ENCODE measurements at places on chromosomes 12 and 14.

DNA sequence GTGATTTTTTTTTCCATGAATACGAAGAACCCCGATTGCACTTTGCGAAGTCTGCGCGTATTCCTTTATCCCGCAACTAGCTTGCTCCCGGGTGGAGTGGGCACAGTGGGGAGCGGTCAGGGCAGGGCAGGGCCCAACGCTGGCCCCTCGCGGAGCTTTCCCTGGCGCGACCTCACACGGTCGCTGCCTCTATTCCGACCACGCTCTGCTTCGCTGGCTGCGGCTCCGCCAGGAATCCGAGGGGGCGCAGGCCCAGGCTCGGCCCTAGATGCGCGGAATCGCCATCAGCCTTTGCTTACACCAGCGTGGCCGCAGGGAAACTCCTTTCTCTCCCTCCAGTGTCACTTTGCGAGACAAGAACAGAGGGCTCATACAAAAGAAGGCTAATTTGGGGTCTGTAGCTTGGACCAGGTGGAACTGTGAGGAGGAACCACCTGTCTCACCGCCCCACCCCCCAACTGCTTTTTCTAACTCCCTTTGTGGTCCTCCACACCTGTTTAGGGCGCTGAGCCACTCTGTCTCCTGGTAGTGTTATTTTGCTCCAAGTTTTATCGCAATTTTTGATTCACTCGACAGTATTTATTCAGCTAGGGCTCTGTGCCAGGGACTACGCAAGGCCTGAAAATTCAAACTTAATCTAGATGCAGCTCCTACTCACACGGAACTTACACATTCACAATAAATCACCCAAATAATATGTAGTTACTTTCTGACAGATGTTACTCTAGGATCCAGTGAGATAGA is 3.1 kb upstream of the NKX2-1 start:
- DNase-seq: no peak

GRCh38 chr12:67758119-67758518 is 109.6 kb downstream of the DYRK2 start:
- DNase-seq: peak; percentile 12

GRCh38 chr12:111359231-111359913 is 9.5 kb downstream of the PHETA1 start:
- no peak for DNase-seq

- peak; percentile 68 for DNase-seq
Observed at GRCh38 chr12:59383079-59383822, 212.6 kb upstream of the SLC16A7 start.

DNA sequence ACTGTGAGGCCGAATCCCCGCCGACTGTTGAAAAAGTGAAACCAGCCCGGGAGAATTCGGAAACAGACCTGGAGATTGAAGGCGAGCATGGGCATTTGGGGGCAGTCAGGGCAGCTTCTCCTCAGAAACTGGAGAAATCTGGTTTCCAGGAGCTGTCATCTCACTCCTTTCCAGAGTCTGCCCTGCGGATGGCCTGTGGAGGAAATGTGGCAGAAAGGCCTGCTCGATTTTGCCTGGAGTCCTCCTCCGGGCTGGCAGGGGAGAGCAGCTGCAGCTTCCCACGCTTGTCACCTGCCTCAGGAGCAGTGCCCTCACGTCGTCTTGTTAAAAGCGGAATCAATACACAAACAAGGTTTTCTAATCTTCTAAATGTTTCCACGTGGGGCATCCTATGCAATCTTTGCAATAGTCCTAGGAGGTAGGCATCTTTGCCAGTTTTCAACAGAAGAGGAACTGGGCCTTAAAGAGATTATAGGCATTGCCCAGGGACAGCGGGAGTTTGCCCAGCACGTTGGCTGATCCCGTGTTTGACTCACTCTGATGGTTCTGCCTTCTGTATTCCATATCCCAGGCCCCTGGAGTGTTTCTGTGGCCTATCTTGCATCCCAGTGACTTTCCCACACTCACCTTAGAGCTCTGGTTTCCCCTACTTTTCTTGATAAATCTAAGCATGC is 2.3 kb downstream of the LRRC74A start:
- no peak for DNase-seq

DNA sequence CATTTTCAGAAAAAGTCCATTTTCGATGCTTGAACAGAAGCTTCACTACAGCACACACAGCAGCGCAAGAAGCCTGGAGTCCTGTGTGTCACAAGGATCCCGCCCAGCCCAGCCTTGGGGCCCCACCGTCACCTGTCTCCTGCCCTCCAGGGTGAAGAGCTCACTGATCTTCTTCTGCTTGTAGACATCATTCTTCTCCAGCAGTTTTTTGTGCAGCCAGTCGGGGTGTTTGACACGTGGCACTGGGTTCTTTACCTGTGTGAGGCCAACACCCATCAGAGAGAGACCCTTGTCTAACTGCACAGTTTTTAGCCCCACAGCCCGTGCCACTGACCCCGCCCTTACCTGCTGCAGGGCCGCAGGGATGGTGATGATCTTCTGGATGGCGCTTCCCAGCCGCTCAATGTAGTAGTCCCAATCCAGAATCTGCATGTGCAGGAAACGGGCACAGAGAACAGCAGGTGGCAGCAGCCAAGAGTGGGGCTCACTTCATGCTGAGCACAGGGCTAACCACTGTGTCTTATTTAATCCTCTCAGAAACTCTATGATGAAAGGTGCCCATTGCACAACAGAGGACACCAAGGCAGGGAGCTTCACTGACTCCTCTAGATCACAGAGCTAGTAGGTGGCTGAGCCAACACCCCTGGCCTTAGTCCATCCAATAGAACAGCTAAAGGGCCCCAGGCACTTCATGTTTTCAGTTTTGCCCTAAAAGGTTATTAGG is 30.0 kb downstream of the POLE start:
- no peak for DNase-seq

- DNase-seq: no peak
Observed at GRCh38 chr12:6925540-6926279, 2.0 kb upstream of the ATN1 start.

- DNase-seq: no peak
Observed at GRCh38 chr12:53414756-53415417, 8.8 kb upstream of the AMHR2 start.

DNA sequence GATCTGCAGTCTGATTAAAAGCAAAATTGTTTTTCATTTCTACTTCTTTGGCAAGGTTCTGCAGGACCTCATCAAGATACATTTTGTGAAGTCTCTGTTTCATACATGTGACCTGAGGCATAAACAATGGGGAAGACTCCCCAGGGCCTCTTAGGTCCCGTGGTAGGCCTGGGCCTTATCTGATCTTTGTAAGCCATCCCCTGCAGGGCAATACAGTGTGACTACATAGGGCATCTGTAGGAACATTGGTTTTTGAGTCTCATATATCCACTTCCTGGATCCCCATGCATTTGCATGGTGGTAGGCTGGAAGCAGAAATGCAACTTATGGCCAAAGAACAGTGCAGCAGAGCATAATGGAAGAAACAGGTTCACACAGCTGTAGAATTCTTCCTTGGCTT is 6.0 kb downstream of the FAR2 start:
- no peak for DNase-seq

GRCh38 chr12:41485203-41485602 is 297.1 kb downstream of the PDZRN4 start:
- DNase-seq: no peak

DNA sequence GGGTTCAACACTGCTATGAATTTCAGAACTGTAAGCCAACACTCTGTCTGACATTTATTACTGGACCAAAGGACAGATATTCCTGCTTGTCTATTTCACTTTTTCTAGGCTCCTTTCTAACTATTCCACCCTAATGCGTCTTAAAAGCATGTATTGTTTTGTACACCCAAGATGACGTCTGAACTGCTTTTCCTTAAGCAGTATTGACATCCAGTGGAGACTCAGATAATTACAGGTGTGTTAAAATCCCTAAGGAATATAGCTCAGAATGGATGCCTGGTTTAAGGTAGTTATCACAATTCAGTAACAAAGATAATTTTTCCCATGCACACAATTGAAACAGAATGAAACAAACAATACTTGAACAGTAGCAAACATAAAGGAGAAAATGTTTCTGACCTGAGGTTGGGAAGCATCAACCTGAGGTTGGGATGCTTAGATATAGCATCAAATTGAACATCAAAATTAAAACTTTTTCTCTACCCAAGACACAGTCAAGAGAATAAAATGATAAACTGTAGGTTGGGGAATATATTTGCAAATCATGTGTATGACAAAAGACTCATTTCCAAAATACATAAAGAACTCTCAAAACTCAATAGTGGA is 93.7 kb upstream of the PTPRR start:
- peak; percentile 12 for DNase-seq

DNA sequence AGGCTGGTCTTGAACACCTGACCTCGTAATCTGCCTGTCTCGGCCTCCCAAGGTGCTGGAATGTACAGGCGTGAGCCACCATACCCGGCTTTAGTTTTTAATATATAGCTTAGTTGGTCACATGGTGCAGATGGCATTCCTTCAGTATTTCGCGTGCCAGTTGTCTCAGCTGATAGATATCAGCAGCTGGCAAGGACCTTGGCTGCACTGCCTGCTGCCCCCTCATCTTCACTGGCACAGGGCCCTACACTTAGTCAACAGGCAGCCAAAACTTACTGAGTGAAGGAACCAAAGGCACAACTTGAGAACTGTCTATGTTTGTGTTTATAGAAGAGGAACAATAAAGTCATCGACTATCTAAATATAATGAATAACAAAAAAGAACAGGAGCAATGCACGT is 31.0 kb downstream of the EID3 start:
- peak; percentile 18 for DNase-seq

DNA sequence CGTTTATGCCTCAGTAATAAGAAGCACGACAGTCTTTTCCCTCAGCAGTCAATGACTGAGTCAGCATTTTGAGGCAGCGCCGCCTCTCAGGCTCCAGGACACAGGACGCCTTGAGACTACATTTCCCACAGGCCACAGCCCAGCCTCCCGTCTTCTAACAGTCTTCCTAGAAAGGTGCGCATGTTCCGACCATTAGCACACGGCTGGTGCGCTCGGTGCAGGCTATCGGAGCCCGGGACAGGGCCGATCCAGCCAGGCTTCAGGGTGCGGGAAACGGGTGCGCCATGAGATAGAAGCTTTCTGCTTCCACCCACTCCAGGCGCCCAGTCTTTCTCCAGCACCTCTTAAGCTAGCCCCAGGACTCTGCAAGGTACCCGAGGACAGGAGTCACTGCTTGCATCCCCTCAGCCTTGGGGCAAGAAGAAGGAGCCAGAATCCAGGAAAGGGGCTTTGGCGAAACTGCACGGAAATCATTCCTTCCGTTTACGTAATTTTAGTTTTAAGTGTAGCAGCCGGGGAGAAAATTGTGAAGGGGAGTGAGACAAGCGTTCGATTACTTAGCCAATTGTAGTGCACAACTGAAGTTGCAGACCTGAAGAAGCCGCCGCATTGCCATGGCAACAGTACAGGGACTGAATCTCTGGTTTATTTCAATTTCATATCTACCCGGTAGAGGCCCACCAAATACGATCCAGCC is 54.0 kb downstream of the ZNF641 start:
- DNase-seq: no peak

Measured in NCI-H524 treated with DMSO at 0.1 percent for 48 hours (cell line).